ENCODE measurements at places on chromosomes 7 and 10.

DNA sequence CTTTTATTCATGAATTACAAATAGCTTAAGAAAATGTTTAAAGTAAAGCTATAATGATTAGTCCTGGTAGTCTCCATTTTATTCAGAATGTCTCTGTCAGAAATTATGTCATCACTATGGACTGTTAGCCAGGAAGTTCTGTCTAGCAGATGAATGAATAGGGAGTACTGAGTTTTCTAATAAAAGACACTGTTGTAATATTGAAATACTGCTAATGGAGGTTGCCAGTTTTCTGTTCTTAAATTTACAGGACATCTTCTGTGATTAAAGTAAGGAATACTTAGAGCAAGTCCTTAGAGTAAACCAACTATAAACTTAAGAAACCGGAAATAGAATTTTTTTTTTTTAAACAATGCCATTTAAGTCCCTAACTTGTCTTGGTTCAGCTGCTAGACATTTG, 309.8 kb downstream of the ADK start:
- DNase-seq = no peak

DNA sequence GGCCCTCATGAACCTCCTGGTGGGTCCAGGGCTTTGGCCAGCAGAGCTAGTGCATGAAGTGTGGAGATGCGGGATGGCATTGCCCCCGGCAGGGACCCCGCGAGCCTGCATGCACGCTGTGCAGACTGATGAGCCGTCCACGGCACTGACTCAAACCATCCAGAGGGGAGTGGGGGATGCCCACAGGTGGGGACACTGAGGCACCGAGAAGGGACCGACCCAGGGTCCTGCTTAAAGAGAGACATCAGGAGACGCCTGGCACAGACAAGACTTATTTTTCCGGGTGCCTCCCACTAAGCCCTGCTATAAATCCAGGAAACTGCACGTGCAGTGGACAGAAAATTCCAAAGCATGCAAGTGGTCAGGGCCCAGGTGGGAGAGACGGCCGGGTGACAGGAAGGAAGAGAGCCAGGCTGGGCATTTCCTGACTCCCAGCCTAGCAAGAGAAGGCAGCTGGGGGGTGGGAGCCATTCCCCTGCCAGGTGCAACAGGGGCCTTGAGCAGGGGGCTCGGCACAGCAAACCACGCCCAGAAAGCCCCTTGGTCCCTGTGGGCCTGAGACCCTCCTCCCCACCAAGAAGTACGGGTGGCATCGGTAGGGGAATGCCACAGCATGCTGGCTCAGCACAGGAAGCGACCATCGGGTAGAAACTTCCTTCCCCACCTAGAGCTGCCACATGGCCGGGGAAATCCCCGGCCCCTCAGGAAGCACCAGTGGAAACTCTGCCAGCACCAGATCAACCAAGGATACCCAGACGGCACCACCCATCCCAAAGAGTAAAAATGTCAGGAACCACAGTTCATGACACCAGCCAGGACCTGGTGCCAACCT, 91.5 kb downstream of the FOXL3 start:
- DNase-seq = no peak

GRCh38 chr7:105315357-105315756, 73.4 kb downstream of the SRPK2 start:
- no peak for DNase-seq

DNA sequence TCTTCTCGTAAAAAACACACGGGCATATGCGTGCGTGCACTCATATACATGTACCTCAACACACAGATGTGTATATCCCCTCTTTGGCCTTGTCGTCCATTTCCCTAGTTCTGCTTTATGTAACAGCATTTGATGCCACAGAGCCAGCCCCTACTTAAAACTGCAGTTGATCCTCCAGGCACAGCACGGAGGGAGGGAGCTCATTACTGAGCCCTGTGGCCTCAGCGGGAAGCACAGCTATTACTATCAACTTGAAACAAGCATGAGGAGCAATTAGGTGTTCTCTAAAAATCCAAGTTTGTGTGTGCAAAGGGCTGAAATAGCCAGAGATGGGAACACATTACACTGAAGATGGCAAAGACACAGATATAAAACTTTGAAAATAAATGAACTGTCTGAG, 580.9 kb downstream of the GLRX3 start:
- DNase-seq = no peak

GRCh38 chr10:131758062-131758938, 142.5 kb upstream of the PPP2R2D start:
- DNase-seq = no peak

DNA sequence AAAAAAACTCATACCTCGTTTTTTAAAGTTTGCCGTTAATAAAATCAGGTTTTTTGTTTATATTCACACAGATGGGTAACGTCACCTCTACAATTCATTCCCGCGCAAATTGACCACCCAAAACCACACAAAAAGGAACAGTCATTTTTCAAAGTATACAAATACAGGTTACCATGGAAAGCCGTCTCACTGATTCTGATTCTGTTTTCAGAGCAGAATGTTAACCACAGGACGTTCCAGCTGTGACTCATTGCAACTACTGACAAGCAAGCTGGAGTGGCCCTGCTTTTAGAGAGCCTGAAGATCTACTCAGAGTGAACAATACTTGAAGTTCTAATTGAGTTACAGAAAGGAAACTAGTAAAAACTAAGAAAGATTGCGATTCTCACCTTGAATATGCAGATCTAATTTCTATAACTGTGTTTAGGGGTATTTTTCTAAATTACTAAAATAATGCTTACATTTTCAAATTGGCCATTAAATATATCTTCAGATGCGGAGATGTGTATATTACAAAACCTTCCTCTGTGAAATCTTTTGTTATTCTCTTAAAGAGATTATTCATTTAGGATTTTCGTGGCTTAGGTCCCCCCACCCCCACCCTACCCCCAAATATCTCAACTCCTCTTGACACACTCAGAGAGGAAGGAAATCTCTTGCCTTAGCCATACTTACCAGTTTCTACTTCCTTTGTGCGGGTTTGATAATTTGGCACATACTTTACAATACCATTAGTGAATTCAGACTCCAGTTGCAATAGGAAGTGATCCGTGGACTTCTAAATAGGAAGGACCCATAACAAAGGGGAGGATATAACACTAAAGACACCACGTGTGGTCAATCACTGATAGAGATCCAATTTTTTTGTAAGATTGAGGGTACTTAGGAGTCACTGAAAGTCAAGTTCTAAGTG, 106.0 kb downstream of the CUBN start:
- no peak for DNase-seq

DNA sequence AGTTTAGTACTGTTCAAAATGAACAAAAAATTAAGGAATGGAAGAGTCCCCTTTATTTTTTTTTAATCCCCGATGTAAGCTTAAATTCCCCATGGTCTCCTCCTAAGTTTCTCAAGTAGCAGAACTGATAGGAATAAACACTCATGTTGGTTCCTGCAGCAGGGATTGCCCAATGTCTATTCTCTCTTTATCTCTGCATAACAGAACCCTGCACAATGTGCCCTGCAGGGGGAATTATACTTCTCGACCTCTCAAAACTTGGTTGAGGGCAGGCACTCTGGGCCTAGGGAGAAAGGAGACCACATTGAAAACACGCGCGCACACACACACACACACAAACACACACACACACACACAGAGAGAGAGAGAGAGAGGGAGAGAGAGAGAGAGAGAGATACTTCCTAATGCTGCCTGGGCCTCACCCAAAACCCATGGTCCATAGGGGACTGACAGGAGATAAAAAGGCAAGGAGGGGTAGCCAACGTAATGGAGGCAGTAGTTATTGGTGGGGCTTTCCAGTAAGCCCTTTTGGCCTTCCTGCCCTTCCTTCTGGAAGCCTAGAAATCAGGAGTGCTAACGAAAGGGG, 22.7 kb downstream of the JAZF1 start:
- DNase-seq = no peak

- no peak for DNase-seq
Observed at GRCh38 chr10:102656026-102656425, 11.7 kb downstream of the TRIM8 start.

- DNase-seq = no peak
Observed at GRCh38 chr10:79355420-79356017, 8.2 kb downstream of the PPIF start.

DNA sequence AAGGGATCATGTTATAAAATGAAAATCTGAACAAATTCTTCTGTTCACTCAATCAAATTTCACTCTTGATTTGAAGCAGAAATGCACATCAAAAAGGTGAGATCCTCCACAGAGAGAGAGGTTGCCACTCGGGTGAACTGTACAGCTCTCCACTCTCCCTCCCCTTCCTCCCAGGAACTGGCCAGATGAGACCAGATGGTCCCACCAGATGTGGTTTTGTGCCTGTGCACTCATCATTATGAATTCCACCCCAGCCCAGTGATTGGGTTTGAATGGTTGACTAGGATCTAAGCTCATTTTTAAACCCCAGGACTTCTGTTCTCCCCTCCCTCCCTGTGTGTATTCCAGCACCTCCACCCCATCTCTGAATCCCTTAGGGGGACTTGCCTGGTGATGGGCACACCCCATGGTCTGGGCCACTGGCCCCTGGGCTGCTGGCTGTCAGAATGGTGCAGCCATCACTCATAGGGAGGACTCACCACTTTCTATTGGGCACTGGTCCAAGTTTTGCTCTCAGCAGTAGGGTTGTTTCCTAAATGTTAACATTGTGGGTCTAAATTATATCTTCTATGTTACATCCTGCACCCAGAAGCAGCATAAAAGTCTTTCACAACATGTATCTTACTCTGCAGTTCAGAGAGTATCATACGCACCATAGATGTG, 393.1 kb downstream of the TNS3 start:
- DNase-seq = no peak

DNA sequence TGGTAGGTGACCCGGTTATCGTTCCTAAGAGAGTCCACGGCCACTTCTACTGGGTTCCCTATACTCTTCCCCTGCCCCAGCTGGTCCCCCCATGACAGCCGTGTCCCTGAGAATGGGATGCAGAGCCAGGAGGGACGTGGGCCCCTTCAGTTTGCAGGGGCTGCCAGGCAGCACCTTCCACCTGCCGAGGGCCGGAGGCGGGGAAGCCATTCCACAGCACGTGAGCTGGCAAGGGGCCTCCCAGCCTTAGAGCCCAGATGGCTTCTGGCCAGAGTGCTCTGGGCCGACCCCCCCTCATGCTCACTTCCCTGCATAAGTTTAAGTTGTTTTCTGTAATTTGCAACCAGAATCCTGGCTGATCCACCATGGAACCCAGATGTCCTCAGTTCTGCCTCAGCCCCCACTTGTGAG, 39.0 kb downstream of the DIP2C start:
- DNase-seq = no peak

DNA sequence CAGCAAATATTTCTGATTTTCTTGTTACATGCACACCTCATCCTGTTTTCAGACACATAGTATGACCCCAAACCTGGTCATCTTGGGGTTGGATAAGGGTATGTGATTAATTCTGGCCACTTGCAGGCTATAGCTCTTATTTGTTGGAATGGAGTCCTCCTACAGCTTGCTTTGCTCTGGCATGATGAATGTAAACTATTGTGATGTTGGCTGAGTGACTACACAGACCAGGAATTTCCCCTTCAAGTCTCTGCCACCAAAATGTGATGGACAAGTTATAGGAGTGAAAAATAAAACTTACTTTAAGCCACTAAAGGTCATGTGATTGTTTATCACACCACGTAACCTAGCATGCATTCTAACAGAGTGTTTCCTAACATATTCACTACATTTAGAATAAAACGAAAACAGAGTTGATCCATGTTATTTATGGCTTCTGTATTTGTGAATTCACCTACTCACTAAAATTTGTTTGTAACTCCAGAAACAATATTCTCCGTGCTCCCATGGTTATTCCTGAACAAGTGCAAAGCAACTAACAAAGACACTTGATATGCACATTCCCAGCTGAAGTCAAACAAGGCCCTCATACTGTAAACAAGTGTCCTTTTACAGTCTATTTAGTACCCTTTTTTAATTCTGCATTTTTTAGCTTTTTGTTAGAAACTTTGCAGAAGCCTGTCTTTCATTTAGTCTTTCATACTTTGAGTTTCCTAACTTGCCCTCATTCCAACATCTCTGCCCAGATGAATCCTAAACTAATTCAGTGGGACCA, 599.2 kb upstream of the PCDH15 start:
- no peak for DNase-seq

- DNase-seq = no peak
Observed at GRCh38 chr10:132414402-132415016, 17.5 kb downstream of the PWWP2B start.
